Stimulated activated naive CD8-positive, alpha-beta T cell treated with anti-CD3 and anti-CD28 coated beads, Interleukin-15, amount 100 ng/mL, for 72 hours (primary cell): ENCODE measurements at places on chromosomes 16 and 17.

GRCh38 chr17:50186661-50187393 is 14.6 kb downstream of the COL1A1 start:
- DNase-seq, result no peak

GRCh38 chr17:74417178-74418045 is 14.5 kb upstream of the GPRC5C start:
- no peak for DNase-seq

DNA sequence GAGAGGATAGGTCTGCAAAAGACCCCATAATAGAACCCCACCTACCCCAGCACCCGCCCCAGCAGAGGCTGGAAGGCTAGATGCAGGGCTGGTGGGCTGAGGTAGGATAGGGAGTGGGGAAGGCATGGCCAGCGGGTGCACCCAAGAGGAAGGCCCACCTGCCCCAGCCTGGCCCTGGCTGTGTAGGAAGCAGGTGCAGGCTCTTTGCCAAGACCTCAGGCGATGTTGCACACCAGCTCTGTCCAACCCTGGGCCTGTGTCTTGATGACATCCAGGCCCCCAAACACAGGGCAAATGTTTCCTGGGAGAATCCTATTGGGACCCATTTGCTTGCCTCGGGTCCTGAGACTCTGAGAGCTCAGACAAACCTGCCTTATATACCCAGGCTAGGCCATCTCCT is 12.2 kb downstream of the UNC119 start:
- no peak for DNase-seq

DNA sequence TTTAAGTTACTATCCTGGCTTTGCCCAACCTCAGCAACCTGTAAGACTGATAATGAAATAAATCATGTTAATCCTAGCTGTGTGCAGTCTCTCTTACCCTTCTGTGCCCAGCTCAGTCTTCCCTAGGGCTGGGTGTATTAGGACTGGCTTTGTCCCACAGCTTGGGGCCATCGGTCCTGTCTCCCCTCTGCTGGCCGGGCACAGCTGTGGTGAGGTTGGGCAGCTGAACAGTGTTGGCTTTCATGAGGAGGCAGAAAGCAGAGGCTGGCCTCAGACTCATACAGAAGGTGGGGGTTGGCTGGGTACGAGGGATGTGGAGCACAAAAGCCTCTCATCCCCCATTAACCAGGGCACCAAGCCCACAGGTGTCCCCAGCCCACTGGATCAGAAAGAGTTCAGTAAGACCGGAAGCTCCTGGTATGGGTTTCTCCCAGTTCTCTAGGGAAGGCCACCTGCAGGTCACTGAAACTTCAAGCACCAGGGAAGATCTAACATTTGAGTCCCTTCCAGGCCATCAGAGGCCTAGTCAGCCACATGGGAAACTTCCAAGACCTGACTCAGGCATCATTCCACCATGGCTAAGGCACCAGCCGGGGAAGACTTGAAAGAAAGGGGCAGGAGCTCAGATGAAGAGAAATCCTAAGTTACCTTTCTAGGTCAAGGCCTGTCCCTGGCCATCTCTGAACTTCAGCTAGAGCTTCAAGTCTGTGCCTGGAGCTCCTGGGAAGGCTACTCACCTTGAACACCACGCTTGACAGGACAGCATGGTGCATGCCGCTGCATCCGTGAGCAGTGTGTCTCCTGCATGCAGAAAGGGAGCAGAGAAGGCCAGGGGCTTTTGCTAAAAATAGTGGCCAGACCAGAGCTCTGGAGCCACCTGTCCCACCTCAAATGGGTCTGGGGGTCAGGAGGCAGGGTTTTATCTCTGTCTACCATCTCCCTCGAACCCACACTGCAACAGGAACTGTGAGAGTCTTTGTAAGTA is 8.8 kb downstream of the CNP start:
- DNase-seq, result no peak

DNA sequence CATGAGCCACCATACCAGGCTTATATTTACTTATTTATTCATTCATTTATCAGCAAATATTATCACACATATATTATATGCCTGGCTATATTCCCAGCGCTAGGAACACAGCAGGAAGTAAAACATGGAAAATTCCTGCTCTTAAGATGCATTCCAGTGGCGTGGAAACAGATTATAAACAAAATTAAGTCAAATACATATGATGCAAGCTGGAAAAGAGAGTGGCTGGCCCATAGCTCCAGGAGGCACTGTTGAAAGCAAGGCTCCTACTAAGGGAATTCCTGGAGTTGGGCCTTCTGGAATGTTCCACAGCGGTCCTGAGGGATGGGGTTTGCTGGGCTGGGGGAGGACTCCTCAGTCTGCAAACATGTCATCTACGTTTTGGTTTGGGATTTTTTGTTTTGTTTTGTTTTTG is 18.4 kb downstream of the ADCY9 start:
- DNase-seq, result no peak

- DNase-seq, result no peak
Observed at GRCh38 chr16:87966685-87967185, 15.5 kb downstream of the BANP start.

DNA sequence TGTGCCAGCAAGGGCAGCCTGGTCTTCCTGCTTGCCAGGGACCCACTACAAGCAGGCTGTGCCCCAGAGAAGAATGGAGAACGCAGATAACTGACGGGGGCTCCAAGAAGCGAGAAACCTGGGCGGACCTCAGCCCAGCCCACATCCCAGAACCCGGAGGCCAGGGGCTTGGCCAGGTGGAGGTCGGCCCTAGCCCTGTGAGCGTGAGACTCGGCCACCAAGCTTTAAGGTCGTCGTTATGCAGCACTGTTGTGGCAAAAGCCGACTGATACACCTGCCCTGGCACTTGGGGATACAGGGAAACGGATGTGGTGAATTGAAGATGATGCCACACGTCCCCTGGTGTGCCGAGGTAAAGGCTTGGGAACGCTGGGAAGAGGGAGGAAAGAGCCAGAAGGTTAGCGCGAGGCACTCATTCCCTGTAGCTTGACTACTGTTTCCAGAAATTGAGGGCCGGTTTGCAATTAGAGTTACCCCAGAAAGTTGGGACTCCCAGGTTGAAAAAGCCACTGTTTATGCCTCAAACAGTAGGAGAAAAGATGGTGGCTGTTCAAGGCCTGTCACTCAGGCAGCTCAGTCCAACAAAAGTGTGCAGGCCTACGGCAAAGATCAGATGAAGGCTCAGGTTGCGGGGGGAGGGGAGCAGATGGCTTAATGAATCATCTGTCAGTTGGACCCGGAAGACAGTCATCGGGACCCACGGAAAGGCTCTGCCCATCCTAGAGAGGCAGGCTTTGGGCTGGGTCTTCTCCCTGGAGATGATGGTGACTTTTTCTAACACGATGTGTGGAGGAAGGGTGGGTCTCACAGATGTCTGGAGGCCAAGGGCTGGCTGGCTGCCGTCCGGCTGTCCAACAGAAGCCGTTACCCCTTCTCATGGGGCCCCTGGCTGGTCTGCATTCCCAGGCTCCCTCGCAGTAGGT is 45.6 kb upstream of the BAHCC1 start:
- DNase-seq, result no peak

DNA sequence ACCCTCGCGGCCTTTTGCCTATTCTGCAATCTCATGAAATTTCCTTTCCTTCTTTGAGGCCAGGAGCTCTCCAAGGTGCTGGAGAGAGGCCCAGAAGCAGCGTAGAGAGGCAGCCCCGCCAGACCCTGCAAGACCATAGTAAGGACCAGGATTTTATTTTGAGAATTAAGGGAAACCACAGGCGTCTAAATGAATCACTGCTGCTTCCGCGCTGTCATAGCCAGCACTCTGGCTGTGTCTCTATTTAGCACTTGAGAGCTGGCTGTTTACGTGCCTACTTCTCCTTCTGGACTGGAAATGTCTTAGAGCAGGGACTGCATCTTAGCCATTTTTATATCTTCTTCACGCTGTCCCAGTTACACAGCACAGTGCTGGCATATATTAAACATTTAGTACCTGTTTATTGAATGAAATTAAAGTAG is 37.6 kb upstream of the PIRT start:
- DNase-seq, result no peak
